Calu3 (cell line): ENCODE measurements at places on chromosomes 4 and X. TPM values are rescaled to one million over a fixed set of nuclear protein-coding genes. Genes with fewer than 3 reads are reported as not detected.

- H3K4me1 ChIP-seq, result no peaks in the 10 kb centered on the region
- DNase-seq, result peak; percentile 1
- no peaks in the 10 kb centered on the region for H3K36me3 ChIP-seq
- no peak overlapping the region for H3K4me3 ChIP-seq
Observed at GRCh38 chr4:128757712-128758111, 51.8 kb upstream of the JADE1 start.

DNA sequence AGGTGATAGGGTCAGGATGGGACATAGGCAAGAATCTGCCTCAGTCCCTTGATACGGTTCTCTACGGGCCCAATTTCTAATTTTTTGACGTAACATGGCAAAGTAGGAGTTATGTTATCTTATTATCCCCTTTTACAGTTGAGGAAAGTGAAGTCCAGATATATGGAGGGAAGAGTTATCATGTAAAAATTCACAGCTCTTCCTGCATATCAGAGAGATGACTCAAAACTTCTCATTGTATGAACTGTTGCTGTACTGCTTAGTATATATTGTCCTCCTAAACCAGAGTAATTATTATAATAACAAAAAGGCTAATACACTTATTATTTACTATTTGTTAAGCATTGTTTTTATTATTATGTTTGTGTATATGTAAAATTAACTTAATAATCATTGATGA is 260.5 kb upstream of the IGFBP7 start:
- H3K4me3 ChIP-seq, result no peak overlapping the region
- no peaks in the 10 kb centered on the region for H3K36me3 ChIP-seq
- no peaks in the 10 kb centered on the region for H3K4me1 ChIP-seq
- H3K27me3 ChIP-seq, result peaks cover 24% of the 10 kb centered on the region
- no peak overlapping the region for H3K27ac ChIP-seq

DNA sequence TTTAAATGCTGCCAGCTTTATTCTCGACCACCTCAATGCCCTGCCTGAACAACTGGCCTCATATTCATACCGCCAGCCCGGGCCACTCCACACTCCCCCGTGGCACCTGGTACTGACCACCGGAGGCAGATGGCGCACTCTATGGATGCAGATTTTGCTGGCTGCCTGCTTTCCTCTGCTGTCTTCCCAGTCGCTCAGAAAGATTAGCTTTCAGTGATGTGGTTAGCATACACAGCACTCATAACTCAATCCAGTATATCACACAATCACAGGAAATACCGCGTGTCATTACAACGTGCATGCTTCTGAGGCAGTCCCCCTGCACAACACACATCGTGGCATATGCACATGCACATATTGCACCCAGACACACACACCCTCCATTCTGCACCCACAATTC is 147.2 kb upstream of the BCOR start:
- no peak overlapping the region for H3K4me3 ChIP-seq
- H3K4me1 ChIP-seq, result no peaks in the 10 kb centered on the region
- H3K27ac ChIP-seq, result no peak overlapping the region
- peaks cover 13% of the 10 kb centered on the region for H3K27me3 ChIP-seq
- H3K36me3 ChIP-seq, result no peaks in the 10 kb centered on the region

DNA sequence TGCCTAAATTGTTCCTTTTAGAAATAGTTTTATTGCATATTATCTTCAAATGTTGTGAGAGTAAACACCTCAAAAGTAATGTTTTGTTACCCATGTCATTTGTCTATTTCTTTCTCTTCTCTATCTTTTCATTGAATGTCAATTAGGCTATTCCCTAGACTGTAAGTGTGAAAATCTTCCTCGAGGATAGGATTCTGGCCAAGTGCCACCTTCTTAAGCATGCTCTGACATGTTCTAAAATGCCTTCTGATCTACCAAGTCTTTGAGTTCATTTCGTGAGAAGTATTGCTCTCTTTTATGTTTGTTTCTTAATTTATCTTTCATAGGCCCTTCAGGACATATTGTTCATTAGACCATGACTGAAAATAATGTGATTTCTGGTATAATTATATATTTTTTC is 44.1 kb upstream of the TLL1 start:
- H3K27ac ChIP-seq, result no peak overlapping the region
- no peaks in the 10 kb centered on the region for H3K36me3 ChIP-seq
- no peak overlapping the region for H3K4me3 ChIP-seq
- no peaks in the 10 kb centered on the region for H3K27me3 ChIP-seq

ADGRA3 gene
- total RNA-seq, result 48.4 and 63.2 TPM in 2 replicates

GRCh38 chr4:181897935-181898334 is 345.3 kb upstream of the TENM3 start:
- H3K27ac ChIP-seq, result no peak overlapping the region
- H3K36me3 ChIP-seq, result no peaks in the 10 kb centered on the region
- no peak overlapping the region for H3K4me3 ChIP-seq
- H3K4me1 ChIP-seq, result no peaks in the 10 kb centered on the region
- H3K27me3 ChIP-seq, result no peaks in the 10 kb centered on the region

GRCh38 chrX:78527263-78527662 is 131.9 kb downstream of the RTL3 start:
- no peak for DNase-seq
- H3K4me3 ChIP-seq, result no peak overlapping the region
- H3K27ac ChIP-seq, result no peak overlapping the region
- no peaks in the 10 kb centered on the region for H3K27me3 ChIP-seq

GRCh38 chrX:154083126-154083517 is 14.4 kb downstream of the MECP2 start:
- no peaks in the 10 kb centered on the region for H3K27me3 ChIP-seq
- H3K4me3 ChIP-seq, result no peak overlapping the region
- H3K36me3 ChIP-seq, result peaks cover 42% of the 10 kb centered on the region
- no peak for DNase-seq
- peak overlapping the region; percentile 44 for H3K27ac ChIP-seq

GAGE2A gene
- total RNA-seq, result not detected in 2 replicates

DNA sequence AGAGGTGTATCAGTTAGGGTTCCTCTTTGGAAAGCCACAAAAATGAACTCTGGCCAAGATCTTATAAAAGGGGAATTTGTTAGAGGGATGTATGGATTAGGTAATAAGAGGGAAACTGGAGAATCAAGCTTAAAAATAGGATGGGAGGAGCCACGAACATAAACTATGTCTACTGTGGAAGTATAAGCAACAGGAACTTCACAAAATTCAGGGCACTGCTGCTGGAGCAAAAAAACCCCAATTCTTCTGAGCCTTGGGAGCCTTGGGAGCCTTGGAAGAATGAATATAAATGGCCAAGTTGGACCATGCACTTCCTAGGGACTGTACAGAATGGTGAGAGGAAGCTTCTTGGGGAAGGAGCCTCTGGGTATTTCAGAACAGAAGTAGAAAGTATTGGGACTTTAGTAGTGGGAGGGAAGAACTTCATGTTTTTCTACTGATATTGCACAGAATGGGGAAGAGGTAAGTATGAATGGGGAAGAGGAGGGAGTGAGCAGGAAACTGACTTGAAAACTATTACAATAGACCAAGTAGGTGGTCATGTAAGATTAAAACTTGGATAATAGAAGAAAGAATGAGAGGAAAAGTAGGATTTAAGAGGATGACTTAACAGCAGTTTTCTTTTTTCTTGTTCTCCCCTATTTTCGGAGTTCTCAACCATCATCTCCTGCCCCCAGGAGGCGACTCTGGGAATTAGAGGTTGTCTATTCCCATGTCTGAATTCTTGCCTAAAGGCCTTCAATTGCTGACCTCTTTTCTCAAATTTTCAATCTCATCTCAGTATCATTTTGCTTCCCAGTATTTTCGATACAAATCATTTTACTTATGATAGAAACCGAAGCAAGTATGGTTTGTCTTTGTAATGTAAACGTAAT is 44.4 kb upstream of the TAPT1 start:
- H3K4me1 ChIP-seq, result no peaks in the 10 kb centered on the region
- no peak overlapping the region for H3K27ac ChIP-seq
- H3K36me3 ChIP-seq, result no peaks in the 10 kb centered on the region
- no peak overlapping the region for H3K4me3 ChIP-seq

- DNase-seq, result no peak
- peak overlapping the region; percentile 78 for H3K27ac ChIP-seq
- peaks cover 15% of the 10 kb centered on the region for H3K36me3 ChIP-seq
- no peaks in the 10 kb centered on the region for H3K27me3 ChIP-seq
- no peaks in the 10 kb centered on the region for H3K4me1 ChIP-seq
Observed at GRCh38 chr4:83335701-83336100, 1.1 kb upstream of the HPSE start.

- H3K4me3 ChIP-seq, result no peak overlapping the region
- H3K27me3 ChIP-seq, result no peaks in the 10 kb centered on the region
- peaks cover 39% of the 10 kb centered on the region for H3K4me1 ChIP-seq
- H3K36me3 ChIP-seq, result peaks cover 5% of the 10 kb centered on the region
- no peak overlapping the region for H3K27ac ChIP-seq
- DNase-seq, result no peak
Observed at GRCh38 chr4:76657443-76657842, 222.4 kb downstream of the SHROOM3 start.

DNA sequence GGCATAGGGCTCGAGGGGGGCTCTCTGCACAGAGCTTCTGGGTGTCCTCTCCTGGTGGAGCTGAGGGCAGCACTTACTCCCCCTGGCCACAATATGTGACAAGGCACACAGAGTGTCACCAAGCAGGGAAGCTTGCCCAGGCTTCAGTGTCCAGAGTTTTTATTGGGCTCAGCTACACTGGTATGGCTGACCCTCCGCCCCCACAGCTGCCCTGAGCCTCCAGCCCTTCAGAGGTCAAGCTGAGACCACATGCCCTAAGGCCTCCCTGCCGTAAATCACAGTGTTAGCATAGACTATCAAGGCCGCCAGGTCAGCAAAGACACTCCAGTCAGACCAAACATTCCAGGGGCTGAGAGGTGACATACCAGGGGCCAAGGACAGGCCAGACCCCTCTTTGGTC is 59.0 kb downstream of the EVC start:
- H3K27ac ChIP-seq, result no peak overlapping the region
- H3K27me3 ChIP-seq, result no peaks in the 10 kb centered on the region
- no peak overlapping the region for H3K4me3 ChIP-seq
- DNase-seq, result no peak
- H3K4me1 ChIP-seq, result no peaks in the 10 kb centered on the region

BEND2 gene
- total RNA-seq, result not detected in 2 replicates

GRCh38 chrX:17629519-17629918 is 107.8 kb upstream of the SCML1 start:
- H3K27me3 ChIP-seq, result no peaks in the 10 kb centered on the region
- H3K4me3 ChIP-seq, result no peak overlapping the region
- H3K4me1 ChIP-seq, result peaks cover 18% of the 10 kb centered on the region
- no peak for DNase-seq

DNA sequence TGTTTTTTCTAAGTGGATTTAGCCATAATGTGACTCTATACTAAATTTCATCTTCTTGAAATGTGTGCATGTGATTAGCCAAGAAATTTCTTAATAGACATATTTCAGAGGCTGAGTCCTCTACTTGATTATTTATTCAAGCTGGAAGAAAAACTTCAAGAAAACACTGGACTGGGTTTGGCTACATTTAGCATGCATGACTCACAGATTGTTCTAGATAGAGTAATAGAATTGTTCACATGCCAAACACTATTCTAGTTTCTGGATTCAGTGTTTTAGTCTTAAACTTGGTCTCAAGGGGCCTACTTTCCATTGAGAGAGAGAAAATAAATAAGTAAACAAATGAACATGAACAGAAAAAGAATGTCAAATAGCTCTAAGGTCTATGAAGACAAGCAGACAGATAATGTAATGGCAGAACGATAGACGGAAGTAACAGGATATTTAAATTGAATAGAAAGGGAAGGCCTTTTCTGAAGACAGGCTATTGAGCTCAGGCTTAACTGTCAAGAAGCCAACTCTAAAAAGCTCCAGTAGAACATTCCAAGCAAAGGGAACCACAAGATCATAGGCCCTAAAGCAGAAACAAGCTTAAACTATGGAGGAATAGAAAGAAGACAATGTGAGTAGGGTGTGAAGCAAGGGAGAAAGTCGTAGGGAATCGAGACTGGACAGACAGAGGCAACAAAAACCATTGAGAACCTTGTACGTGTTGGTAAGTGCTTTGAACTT is 104.6 kb downstream of the TMEM144 start:
- H3K36me3 ChIP-seq, result no peaks in the 10 kb centered on the region
- H3K4me3 ChIP-seq, result no peak overlapping the region
- no peak for DNase-seq
